Activated T-helper 17 cell treated with anti-CD3 and anti-CD28 coated beads, Interleukin-2, amount 50 U/mL, for 72 hours (primary cell): ENCODE measurements at places on chromosomes 5 and 9.
A peak's percentile ranks its signal among the peaks of the same experiment; 100 is the strongest.

DNA sequence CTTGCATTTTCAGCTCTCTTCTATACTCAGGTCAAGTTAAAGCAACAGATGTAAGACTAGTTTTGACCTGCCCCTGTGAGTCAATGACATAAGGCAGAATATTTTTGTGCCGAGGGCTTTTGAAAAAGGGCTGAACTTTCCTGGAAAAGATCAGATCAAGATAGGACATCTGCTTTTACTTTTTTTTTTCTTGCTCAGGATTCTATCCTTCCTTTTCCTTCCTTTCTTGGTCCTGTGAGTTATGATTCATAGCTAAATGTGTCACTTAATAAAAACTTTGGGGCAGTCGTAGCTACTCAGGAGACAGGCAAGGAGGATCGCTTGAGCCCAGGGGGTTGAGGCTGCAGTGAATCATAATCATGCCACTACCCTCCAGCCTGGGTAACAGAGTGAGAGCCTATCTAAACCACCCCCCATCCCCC is 84.3 kb upstream of the BRINP1 start:
- ATAC-seq, result no peak
- H3K27me3 ChIP-seq, result peaks cover 4% of the 10 kb centered on the region
- no peak overlapping the region for H3K4me3 ChIP-seq
- H3K36me3 ChIP-seq, result no peaks in the 10 kb centered on the region

- no peak for ATAC-seq
- H3K27me3 ChIP-seq, result peaks cover 15% of the 10 kb centered on the region
- no peaks in the 10 kb centered on the region for H3K36me3 ChIP-seq
- no peak overlapping the region for H3K27ac ChIP-seq
Measured at GRCh38 chr5:170131235-170131634, 25.5 kb downstream of the FOXI1 start.

GRCh38 chr9:87720173-87720572 is 5.7 kb upstream of the CTSL start:
- no peak overlapping the region for H3K4me3 ChIP-seq
- no peaks in the 10 kb centered on the region for H3K36me3 ChIP-seq
- no peaks in the 10 kb centered on the region for H3K27me3 ChIP-seq
- H3K27ac ChIP-seq, result no peak overlapping the region

DNA sequence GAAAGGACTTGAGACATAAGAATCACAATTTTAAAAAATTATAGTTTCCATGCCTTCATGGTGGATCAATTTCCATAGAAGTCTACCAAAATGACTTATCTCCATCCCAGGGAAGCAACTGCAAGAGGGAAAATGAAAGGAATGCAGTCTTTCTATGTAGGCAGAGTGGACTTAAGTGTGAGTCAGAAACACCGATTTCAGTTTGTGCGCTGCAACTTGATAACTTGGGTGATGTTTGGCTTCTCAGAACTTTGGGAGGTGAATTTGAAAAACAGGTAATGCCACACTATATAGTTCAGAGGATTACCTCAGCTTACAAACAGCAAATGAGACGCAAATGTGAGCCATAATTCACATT is 708 bp upstream of the CSNK1G3 start:
- no peak for ATAC-seq
- H3K27ac ChIP-seq, result peak overlapping the region; percentile 98
- peak overlapping the region; percentile 88 for H3K4me3 ChIP-seq
- peaks cover 15% of the 10 kb centered on the region for H3K36me3 ChIP-seq
- H3K27me3 ChIP-seq, result no peaks in the 10 kb centered on the region

GRCh38 chr5:150505041-150505511 is 2.9 kb upstream of the NDST1 start:
- no peak overlapping the region for H3K4me3 ChIP-seq
- no peaks in the 10 kb centered on the region for H3K27me3 ChIP-seq
- no peak overlapping the region for H3K27ac ChIP-seq
- no peaks in the 10 kb centered on the region for H3K36me3 ChIP-seq
- no peak for ATAC-seq
- no peaks in the 10 kb centered on the region for H3K4me1 ChIP-seq

- no peak for ATAC-seq
- H3K27ac ChIP-seq, result no peak overlapping the region
- H3K4me3 ChIP-seq, result no peak overlapping the region
Measured at GRCh38 chr5:121292664-121293063, 559.0 kb upstream of the FTMT start.
